Renal pelvis (tissue), 12 donors: ENCODE measurements at places on chromosomes 2 and 18.

DNA sequence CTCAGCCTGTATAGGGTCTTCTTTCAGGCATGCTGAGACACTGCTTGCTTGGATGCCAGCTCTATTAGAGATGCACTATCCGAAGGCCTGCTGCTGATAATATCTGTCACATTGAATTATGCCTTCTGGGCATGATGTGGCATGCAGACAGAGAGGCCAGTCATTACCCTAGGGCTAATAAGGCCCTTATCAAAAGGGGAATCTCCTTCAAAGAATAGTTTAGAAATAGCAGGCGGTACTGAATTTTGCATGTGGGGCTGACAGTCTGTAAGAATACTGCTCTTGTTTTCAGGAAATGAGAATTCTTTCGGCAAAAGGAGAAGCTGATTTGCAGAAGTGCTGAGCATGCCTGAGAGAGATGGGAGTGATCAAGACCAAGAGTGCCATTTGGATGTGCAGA is 13.1 kb upstream of the LHCGR start:
- no peak for DNase-seq

DNA sequence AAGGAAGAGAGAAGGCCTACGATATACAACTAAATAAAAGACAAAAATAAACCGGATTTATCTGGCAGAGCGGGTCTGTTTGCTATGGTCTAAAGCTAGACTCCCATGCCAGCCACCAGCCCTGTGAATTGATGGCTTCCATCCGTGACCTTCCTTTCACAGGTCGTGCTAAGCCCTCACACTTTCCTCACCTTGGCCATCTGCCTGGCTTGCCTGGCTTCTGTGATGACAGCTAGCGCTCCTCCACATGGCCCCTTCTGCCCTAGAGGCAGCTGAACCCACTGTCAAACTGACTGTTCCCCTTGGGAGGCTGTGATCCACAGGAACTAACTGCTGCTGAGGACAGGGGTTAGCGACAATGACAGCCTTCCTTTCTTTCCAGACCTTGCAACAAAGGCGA is 32.5 kb downstream of the GAREM1 start:
- no peak for DNase-seq

- DNase-seq = no peak
Observed at GRCh38 chr2:191983186-191983585, 136.3 kb upstream of the CAVIN2 start.

DNA sequence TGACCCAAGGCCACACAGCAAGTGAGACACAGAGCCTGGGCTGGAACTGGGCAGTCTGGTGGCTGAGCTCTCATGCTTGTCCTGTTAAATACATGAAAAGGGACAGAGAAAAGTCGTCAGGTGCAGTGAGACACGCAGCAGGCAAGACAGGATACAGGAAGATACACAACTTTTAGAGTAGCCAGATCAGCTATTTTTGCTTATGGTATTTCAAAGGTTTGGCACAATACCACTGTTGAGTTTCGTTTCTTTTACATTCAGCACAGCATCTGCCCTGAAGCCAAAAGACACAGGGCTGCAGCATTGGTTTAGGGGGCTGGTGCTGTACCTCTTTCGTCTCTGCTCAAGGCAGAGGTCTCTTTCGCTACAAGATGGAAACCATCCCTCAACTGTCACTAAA is 14.0 kb downstream of the FHL2 start:
- no peak for DNase-seq

DNA sequence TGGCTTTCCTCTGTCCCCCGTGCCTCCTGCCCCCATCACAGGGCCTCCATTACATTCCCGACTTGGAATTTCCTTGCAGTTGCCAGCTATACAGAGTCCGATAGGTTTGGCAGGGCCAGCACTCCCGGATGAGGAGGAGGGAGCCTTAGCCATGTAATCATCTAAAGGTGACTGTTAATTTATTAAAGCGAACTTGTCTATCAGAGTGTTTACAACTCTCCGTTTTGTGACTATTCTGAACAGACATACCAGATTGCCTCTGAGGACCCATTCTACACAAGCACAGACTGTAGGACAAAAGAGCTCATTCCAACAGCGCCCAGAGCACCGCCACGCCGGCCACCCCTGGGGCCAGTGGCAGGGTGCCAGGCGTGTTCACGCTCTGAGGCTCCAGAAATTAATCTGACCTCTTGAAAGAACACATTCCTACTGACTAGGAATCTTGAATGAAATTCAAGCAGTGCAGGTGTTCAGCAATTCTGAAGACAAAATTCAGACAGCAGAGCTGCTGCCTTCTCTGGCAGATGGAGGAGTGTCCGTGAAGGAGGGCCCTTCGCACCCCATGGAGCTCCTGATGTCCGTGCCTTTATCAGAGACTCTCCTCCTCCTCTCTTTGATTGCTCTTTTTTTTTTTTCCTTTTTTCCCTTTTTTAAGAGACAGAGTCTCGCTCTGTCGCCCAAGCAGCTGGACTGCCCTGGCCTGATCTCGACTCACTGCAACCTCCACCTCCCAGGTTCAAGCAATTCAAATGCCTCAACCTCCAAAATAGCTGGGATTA is 58.1 kb upstream of the RALBP1 start:
- DNase-seq = peak; percentile 77

DNA sequence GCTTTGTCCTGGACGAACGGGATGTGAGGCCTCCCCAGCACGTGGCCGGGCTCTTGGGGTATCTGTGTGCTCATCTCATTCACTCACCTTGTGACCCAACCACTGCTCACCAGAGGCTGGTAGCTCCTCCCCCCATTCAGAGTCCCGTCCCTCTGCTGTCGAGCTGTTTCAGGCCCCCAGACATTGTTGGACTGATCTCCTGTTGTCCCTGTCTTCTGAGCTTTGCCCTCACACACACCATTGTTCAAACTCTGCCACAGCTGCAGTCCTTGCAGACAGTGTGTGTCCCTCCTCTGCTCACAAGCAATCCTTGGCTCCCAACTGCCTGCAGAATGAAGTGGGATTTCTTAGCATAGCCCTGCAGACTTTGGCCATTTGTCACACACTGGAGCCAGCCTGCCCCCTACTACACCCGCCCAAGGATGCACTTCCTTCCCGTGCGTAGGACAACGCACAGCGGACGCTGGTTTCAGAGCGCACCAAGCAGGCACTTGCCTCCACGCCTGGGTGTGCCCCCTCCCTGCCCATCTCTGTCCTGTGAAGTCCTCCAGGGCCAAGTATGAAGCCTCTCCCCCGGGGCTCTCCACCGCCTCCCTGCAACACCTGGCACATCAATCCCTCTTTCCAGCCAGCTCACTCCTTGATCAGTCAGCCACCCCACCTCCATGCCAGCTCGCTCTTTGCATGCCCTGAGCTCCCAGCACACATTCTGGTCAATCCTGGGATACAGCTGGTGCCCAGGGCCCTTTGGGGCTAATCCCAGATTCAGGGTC is 16.5 kb upstream of the PRLH start:
- DNase-seq = no peak

DNA sequence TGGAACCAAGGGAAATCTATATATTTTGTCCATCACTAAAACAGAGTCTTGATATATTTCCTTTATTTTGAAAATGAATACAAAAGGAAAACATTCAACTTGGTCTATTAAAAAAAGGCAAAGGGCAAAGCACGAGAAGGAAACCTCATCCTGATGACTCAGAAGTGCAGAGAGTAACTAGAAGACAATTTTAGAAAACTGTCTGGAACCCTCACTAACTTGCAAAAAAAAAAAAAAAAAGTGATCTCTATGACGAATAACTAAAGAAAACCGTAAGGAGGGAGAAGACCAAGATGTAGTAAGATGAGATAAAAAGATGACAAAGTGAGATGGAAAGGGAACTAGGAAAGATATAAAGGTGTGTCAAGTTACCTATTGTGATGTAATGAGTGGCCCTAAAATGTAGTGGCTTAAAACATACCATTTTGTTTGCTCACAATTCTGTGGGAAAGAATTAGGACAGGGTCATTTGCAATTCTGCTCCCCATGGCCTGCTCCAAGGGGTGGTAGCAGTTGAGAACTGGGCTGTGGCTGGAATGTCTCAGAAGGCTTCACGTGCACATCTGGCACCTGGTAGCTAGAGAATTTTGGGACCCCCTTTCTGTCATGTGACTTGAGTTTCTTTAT is 303.0 kb downstream of the DYSF start:
- no peak for DNase-seq

- DNase-seq = no peak
Observed at GRCh38 chr2:54657664-54658083, 65.8 kb upstream of the EML6 start.

- peak; percentile 93 for DNase-seq
Observed at GRCh38 chr18:76565238-76566173, 70.5 kb upstream of the ZNF516 start.

DNA sequence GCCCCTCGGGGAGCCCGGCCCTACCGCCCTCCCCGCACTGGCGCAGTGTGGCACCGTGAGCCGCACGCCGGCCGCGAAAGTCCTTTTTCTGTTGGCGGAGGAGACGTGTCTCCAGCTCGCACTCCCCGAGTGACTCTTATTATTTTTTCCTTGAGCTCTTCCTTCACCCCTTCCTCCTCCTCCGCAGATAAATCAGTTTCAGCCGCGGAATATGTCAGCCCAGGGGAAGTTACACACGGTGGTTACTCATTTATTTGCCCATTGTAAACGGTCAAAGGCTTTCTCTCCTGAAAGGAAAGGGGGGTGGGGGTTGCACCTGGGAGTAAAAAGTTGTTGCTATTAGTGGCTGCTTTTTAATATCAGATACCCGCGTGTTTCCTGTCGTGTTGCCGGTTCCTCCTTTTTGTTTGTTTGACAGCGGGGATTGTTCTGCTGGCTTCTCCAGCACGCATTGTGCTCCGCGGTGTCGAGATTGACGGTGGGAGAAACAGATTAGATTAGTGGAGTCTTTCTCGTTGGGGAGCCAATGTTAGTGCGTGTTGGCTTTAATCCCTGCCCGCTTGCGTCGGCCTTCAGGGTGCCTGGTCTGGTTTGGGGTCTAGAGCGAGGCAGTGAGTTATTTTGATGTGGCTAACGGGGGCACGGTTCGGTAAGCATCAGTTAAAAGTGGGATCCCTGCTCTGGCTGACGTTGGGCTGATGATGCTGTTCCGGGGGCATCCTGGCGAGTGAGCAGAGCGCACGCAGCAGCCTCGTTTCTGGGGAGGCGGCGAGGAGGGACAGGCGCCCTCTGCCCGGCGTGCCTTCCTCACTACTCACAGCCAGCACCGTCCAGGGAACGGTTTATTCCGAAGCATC is 1.6 kb downstream of the CRIM1 start:
- peak; percentile 43 for DNase-seq

DNA sequence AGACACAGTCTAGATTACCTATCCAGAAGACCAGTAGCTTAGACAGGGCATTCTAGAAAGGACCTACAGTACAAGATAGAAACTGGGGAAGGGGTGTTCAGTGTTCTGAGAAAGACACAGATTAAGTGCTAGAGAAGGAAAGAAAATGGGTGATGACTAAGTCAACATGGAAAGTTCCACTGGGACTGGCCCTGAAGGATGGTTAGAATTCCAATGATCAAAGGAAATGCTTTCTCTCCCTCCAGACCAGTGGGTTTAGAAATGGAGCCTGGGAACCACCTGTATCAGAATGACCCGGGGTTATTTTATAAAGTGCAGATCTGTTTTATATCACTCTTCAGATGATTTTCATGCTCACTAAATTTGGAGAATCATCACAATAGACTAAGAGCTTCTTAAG is 5.8 kb upstream of the COLEC12 start:
- DNase-seq = no peak

DNA sequence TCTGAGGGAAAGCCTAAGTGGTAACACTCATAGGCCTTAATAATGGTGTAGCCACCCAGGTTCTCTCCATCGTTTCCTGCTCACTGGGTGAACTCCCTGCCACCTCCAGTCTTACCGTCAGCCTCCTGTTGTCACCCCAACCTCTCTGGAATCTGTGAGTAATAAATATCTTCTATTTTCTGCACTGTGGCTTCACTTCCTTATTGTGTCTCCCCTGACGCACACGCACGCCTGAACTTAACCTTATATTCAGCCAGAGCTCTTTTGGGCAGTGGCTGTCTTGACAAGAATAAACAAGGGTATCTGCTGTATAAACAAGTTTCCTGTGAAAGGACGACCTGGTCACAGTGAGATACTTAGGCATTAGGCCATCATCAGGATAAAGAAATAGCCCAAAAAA is 467.2 kb downstream of the SPAG16 start:
- DNase-seq = no peak

- DNase-seq = no peak
Observed at GRCh38 chr18:55821219-55821618, 233.2 kb upstream of the TCF4 start.

DNA sequence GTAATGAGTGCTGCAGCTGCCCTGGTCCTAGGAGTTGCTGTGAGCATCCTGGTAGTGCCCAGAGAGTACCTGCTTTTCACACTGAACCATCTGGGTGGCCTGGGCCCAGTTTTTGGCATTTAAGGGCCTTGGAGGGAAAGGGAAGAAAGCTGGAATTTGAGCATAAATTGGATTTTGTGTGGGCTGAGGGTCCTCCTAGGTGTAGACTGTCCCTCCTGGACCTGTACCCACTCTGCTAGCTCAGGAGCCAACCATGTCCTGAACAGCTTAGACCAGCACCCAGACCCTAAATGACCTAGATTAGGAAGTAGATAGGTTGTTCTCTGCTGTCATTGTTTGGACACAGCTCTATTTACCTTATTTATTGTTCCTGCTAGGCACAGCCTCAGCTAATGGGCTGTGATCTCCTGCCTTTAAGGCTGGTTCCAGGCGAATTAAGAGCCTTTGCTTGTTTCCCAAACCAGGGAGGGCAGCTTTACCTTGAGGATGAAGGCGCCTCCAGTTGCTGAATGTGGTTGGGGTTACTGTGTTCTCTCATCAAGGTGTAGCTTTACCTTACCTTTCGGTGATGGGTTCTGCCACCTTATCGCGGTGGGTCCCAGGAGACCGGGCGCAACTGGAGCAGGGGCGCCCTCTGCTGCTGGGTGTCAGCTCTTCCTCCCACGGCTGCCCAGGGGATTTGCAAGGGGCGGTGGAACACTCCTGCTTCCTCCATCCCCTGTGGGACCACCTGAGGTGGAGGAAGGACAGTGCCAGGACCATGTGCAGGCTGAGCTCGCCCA is 34.4 kb downstream of the ITGA6 start:
- DNase-seq = no peak

DNA sequence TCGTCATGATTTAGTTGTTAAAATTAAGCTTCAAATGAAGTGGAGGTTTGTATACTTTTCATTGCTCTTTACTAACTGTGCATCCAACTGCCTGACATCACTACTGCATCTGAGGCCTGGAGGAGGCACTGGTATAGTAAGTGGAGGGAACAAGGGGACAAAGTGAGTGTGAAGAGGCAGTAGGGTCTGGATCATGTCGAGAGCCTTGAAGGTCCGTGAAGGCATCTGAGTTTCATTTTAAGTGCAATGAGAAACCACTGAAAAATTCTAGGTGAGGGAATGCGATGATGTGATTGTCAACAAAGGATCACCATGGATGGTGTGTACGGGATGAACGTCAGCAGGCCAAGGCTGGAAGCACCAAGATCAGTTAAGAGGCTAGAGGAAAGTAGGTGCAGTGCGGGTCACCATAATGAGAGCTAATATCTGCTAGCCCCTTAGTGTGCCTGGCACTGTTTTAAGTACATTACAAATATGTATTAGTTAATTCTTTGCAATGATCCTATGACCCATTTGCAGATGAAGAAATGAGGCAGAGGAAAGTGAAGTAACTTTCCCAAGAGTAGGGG is 96.1 kb downstream of the CABYR start:
- DNase-seq = no peak

- DNase-seq = no peak
Observed at GRCh38 chr2:58261209-58261608, 20.1 kb upstream of the FANCL start.
